Glomerular endothelial cell (primary cell): ENCODE measurements at places on chromosomes 11 and 22.

- DNase-seq, result no peak
These were observed 302.6 kb downstream of the KIRREL3 start for GRCh38 chr11:126697936-126698335.

DNA sequence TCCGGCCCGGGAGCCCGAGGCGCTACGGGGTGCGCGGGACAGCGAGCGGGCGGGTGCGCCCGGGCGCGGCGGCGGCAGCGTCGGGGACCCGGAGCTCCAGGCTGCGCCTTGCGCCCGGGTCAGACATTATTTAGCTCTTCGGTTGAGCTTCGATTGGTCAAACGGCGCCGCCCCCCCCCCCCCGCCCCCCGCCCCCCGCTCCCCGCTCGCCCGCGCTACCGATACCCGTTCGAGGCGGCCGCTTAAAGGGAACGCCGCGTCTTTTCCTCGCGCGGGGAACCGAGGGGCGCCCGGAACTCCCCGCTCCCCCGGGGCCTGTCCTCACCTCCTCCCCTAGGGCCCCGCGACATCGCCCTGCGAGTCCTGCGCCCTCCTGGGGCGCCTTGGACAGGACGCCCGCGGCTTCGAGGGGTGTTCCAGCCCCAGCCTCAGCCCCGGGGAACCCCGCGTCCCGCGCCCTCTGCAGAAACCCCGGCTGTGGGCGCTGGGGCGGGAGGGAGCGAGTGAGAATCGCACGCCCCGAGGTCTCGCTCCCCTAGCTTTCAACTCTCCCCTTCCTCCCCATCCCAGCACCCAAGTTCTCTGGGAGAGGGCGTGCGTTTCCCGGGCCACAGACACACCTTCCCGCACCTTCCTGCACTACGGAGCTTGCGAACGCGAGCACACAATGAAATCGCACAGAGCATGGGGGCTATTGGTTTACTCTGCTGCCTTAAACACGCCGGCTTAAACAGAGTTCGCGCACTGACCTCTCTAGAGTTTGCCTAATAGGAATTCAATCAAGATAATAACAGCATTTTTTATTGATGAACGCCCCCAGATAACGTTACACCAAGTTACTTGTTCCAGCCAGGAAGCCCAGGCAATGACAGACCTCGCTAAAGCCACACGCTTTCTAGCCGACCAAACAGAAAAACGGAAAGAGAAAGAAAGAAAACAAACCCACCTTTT is at the start of gene BDNF:
Gene BDNF (minus strand): TSS at position 105 of the 951 bp plus-strand sequence. CDS start 41,891 bp downstream, outside the sequence.
- no peak for DNase-seq

DNA sequence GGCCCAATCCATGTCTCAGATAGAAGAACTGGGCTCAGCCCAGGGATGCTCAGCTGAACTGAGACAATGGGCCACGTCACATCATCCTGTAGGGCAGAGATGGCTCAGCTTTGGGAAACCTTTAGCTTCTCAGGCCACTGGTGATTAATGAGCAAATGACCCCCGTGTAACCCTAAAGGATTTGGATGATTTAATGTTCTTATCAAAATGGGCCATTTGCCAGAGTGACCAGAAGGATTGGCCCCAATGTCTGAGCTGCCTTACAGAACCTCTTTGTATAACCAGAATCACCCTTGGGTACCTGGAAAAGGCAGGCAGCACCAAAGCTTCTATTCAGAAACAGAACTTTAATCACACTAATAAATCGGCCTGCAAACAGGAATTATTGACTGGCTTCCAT is 73.7 kb downstream of the ABTB2 start:
- no peak for DNase-seq

DNA sequence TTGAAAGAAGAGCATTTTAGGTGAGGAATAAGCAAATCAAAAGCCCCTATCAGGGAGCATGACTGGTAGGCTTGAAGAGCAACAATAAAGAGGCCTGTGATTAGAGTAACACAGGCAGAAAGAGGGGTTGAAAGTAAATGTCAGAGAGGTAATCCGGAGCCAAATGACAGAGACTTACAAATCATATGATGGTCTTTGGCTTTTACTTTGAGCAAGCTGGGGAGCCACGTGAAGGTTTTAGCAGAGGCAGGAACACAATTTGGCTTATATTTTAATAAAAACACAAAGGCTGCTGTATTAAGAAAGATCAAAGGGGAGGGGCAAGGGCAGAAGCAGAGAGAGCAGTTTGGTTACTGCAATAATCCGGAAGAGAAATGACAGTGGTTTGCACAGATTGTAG is 12.8 kb upstream of the NARS2 start:
- DNase-seq, result no peak

GRCh38 chr11:123543797-123544196 is 110.6 kb downstream of the SCN3B start:
- DNase-seq, result no peak

- no peak for DNase-seq
These were observed 416.7 kb upstream of the CHORDC1 start for GRCh38 chr11:90639461-90639993.

DNA sequence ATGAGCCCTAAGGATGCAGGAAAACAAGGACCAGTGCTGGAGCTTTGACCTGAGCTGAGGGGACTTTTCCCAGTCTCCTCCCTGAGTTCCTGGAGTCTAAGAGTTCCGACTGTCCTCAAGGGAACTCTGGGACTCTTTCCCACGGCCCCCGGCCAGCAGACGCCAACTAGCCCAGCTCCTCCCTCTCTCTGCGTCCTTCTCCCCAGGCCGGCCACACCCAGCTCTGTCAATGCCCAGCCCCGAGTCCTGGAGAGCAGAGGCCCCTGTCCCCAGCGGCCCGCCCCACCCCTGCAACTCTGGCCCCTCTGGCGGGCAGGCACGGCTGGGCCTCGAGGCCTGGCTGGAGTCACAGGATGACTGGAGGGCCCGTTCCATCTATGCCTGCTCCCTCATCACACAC is 29.8 kb downstream of the NECTIN1 start:
- no peak for DNase-seq

DNA sequence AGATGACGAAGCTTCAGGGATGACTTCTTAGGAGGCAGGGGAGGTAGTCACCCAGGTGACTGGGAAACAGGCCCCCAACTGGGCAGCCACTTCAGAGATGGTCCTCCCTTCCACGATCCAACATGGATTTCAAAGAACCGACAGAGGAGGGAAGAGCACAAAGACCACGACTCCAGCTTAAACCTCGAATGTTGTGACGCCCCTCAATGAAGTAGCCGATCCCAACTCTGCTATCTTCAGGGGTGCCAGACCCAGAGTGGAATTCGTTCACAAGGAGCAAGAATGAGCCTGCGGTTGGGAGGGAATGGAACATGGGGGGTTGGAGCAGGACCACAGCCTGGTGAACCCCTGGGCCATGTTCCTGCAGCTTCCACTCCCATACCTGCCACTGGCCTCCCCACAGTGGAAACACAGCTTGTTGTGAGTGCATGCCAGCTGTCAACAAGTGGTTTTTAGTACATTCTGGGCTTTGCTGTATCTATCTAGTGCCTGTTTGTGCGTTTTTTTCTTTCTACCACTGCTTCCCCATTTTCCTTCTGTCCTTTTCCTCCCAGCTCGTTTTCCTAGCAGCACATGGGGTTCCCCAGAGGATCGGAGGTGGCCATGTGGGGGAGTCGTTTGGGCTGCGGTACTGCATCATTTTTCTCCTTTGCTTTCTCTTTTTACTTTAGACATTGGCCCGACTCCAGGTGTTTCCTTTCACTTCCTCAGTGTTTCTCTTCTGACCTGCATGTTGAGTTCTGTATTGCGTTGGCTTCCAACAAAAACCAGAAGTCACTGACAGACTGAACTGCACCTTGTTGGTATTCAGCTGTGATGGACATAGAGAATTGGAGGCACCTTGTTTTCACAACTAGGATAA is 65.8 kb downstream of the MORC2 start:
- DNase-seq, result no peak

- no peak for DNase-seq
These were observed 158.3 kb upstream of the SNX19 start for GRCh38 chr11:131074573-131074972.

DNA sequence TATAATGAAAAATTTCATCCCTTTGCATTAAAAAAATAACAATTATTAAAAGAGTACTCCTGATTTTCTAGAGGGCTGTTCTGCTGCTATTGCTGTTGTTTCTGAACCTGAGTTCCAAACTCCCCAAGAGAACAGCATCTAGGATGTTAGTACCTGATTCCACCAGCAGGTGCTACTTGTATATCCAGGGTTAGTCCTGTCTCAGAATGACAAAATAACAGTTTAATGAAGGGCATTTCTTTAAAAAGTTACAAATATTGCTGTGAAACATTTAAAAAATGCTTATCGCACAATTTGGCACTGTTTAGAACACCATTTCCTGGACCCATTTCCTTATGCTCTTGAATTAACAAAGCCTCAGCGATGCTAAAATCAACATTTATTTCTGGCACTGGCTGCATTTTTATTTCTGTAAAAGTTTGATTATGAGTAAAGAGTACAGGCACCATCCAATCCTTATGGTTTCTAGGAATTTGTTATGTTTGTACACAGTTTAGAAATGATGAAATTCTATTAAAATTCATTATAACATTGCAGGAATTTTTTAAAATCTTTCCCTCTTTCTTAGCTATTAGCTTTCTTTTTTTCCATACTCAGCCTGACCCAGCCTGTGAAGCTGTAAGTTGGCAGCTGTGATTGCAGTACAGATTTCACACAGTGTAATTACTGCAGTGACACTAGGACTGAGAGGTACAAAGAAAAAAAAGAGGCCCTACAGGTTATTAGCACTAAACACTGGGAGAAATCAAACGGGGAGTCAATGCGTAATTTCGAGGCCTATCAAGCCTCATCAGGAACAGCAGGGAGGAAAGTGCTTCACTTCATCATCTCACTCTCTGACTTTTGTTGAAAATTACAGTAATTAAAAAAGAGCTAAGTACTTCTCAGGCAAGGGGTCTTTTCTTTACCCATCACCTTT is 208.8 kb downstream of the DCDC1 start:
- DNase-seq, result peak; percentile 1

- DNase-seq, result no peak
These were observed 99.6 kb upstream of the RTL6 start for GRCh38 chr22:44597616-44598015.

GRCh38 chr11:84795698-84796097 is 831.4 kb downstream of the DLG2 start:
- no peak for DNase-seq

GRCh38 chr22:42635531-42635930 is 4.9 kb downstream of the ATP5MGL start:
- no peak for DNase-seq

- no peak for DNase-seq
These were observed 323.7 kb downstream of the MIAT start for GRCh38 chr22:26981111-26981510.

DNA sequence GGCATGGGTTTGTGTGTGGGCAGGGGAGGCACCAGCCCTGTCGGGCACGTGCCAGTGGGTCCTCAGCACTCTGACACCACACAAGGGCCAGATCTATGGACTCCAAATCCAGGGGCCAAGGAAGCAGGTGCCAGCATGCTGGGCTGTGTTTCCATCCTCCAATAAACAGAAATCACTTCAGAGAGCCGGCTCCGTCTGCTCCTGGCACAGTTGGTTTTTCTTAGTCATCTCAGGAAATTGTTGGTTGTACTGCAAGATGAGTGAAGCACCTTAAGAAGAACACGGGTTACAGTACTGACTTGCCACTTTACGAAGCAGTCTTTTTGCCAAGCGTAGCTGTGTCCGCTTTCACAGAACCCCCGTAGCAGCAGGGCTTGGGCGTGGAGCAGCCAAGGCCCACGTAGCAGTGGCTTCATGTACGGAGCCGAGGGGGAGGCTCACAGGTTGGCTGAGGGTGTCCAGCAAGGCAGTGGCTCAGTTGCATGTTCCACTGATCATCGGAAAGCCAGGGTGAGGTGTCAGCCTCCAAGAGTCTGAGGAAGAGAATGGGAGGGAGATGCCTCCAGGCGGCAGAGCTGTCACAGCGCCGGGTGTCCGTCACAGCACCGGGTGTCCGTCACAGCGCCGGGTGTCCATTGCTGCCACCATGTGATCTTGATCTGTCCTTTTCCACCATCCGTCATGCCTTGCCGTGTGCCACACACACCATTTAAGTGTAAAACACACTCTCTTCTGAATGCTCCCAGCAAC is 314.9 kb downstream of the CTTN start:
- DNase-seq, result no peak

GRCh38 chr11:72330131-72330727 is 86.3 kb upstream of the PHOX2A start:
- DNase-seq, result no peak

DNA sequence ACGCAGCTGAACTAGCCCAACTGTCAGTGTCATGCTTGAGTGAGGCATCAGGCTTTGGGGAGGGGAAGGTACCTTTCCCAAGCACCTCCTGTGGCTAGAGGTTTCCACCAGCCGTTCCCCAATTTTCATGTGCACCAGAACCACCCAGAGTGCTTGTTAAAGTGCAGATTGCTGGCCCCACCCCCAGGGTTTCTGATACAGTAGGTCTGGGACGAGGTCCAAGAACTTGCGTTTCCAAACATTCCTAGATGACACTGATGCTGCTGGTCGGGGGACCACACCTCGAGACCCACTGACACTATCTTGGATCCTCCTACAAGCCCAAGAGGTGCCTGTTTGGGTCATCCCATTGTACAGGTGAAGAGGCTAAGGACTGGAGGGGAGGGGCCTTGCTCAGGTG is 59.8 kb downstream of the PDE2A start:
- no peak for DNase-seq

DNA sequence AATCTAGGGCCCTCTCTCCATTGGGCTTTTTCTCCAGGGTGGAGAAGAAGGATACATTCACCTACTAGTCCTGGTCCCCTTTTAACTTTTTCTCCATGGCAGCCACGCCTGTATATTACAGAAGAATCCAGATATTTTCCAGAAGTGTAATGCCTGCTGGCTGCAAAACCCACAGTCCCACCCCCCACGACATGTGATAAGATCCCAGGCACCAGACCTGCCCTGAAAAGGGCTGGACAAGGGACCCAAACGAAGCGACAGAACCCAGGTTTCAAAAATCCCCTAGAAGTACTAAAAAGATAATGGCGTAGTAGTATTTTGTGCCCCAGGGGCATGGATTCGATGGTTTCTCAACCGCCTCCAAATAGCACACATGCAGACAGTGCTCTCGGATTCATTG is 2.8 kb downstream of the WT1 start:
- DNase-seq, result no peak

GRCh38 chr11:16584569-16584968 is 153.9 kb upstream of the C11orf58 start:
- no peak for DNase-seq

GRCh38 chr11:120255519-120255866 is 15.6 kb downstream of the POU2F3 start:
- no peak for DNase-seq

GRCh38 chr11:103659743-103660142 is 376.7 kb upstream of the DDI1 start:
- no peak for DNase-seq
